Right atrium auricular region (tissue), 2 donors: ENCODE measurements at places on chromosomes 2 and 18. TPM values are rescaled to one million over a fixed set of nuclear protein-coding genes. Genes with fewer than 3 reads are reported as not detected.
A peak's percentile ranks its signal among the peaks of the same experiment; 100 is the strongest.

- DNase-seq, result no peak
Measured at GRCh38 chr18:50788284-50788683, 31.5 kb downstream of the MRO start.

The FSIP2 gene
- 0.28 TPM for total RNA-seq

GRCh38 chr2:129069875-129070594 lies 751.4 kb upstream of the HS6ST1 start:
- no peak for DNase-seq

DNA sequence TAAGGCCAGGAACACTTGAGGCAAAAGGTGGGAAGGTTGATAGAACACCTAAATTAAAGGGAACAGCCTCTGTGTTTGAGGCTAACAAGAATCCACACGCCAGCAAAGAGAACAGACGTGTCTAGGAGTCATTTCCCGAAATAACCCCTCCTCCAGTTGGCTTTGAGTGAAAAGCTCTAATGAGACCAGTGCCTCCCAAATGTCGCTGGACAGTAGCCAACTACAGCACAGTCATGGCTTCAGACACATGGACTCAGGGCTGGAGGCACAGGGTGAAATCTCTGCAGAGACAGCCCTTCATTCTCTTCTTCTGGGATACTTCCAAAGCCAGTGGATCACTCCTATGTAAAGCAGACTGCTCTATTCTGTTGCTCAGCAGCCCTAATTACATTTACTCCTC lies 49.6 kb downstream of the SOWAHC start:
- peak; percentile 77 for DNase-seq

DNA sequence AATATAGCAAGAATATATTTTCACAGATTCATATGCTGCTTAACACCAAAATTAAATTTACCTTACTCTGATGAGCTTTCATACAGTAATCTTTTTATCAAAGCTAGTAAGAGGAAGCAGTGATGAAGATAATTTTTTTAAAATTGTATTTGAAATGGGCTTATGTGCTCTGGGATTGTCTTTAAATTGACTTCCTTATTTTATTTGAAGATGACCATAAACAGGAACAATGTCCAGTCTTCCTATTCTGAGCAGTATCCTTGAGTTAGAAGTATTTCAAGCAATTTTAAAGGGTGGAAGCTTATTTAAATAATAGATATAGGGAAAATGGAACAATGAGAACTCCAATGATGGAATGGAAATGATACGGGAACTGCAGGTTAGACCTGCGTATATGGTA lies 211.6 kb downstream of the MCFD2 start:
- DNase-seq, result no peak
